Activated CD4-positive, alpha-beta T cell treated with anti-CD3 and anti-CD28 coated beads for 24 hours (primary cell): ENCODE measurements at places on chromosomes 4 and X.
A peak's percentile ranks its signal among the peaks of the same experiment; 100 is the strongest.

GRCh38 chr4:113064244-113064643 lies 14.8 kb downstream of the ANK2 start:
- no peak for DNase-seq

GRCh38 chr4:1309261-1310010 lies 19.7 kb downstream of the MAEA start:
- DNase-seq = peak; percentile 43

- no peak for DNase-seq
Observed at GRCh38 chr4:55635282-55635681, 816 bp downstream of the NMU start.

- no peak for DNase-seq
Observed at GRCh38 chr4:149398993-149399392, 416.6 kb downstream of the IQCM start.

DNA sequence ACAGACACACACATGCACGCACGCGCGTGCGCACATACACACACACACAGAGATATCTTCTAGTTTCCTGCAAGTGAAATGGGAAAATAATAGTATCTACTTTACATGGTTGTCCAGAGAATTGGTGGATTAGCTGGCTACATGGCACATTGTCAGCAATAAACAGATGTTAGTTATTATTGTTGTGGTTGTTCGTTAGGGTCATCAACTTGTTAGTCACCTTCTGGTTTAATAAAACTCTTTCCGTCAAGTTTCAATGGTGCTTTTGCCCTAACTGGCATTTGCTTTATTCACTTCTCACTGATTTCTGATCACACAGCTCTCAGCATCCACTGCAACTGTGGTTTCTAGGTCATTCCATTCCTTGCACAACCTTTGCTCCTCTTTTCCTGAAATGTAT lies 25.4 kb upstream of the RASL11B start:
- DNase-seq = no peak

DNA sequence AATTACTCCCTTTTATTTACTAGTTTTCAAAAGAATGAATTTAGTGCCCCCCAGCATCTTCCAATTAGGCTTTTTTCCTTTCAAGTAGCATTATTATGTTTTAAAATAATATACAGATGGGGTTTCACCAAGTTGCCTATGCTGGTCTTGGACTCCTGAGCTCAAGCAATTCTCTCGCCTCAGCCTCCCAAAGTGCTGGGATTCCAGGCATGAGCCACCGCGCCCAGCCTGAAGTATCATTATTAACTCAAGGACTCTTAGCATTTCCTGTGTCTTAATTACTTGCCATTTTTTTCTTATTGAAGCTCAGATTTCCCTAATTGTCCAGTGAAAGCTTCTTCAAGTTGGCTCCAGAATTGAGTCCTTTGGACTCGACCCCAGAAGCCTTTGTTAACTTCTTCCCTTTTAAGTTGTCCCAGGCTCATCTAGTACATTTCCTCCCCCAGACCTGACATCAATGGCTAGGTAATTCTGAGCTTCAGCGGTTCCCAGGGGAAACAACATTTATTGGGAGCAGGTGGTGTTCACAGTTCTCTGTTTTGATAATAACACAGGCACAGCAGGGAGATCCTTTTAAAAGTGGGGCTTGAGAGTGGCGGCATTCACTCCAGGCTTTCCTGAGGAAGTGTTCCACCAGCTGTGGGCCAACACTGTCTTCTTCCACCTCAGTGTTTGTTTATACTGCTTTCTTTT lies 10.0 kb downstream of the SAT1 start:
- DNase-seq = no peak

GRCh38 chrX:125507119-125507518 lies 187.4 kb downstream of the TEX13C start:
- no peak for DNase-seq

GRCh38 chr4:98447648-98448047 lies 186.5 kb downstream of the RAP1GDS1 start:
- DNase-seq = no peak

GRCh38 chr4:104395168-104395614 lies 99.5 kb downstream of the CXXC4 start:
- no peak for DNase-seq
